ENCODE measurements at places on chromosomes 16 and 17. TPM values are rescaled to one million over a fixed set of nuclear protein-coding genes. Genes with fewer than 3 reads are reported as not detected.
A peak's percentile ranks its signal among the peaks of the same experiment; 100 is the strongest.

Gene ACE
- 12.0 TPM for polyA plus RNA-seq

DNA sequence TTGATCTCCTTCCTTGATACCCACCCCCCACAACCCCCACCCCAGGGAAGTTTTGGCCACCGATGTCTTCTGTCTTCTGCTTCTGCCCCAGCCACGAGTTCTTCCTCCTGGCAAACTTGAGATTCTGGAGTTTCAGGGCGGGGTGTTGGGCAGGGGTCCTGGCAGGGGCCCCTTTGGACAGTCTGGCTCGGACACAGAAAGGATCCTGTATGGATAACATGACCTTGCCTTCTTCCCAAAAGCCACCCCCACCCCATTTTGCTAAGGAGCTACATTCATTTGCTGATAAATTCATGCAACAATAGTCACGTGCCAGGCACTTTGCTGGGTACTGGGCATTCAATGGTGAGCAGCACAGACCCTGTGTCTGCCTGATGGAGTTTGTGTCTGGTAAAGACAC is 5.9 kb upstream of the COL1A1 start:
- no peak for DNase-seq

- no peak for DNase-seq
Observed at GRCh38 chr16:86075839-86076440, 177.0 kb downstream of the IRF8 start.

DNA sequence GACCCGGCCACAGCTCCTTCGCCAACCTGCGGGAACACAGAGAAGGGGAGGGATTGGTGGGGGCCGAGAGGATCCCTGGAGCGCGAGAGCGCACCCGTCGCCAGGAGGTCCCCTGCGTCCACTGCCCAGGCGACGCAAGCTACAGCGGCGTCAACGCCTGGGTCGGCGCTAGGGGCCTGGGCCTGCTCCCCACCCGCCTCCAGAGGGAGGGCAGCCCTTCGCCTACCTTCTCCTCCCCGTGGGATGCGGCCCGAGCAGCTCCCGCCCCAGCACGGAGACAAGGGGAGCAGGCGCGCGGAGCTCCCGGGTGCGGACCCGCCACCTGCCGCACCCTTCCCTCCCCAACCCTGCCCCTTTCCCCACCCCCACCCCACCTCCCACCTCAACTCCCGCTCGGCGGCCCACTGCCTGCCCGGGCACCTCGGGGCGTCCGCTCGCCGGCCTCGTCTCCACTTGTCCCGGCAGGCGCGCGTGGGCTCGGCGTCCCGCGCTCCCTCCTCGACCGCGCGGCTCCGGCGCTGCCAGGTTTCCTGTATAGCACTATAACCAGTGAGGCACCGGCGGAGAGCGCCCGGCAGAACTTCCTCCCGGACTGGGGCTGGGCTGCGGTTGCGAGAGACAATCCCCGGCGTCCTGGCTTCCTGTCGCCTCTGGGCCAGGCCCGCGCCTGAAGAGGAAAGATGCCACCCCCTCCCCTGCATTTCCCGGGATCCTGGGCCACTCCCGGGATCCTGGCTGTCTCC is 119.1 kb upstream of the SMURF2 start:
- no peak for DNase-seq

GRCh38 chr16:57357330-57358085 is 1.1 kb upstream of the CCL22 start:
- DNase-seq = no peak

- DNase-seq = no peak
Observed at GRCh38 chr17:73291260-73291801, 20.5 kb downstream of the CDC42EP4 start.

DNA sequence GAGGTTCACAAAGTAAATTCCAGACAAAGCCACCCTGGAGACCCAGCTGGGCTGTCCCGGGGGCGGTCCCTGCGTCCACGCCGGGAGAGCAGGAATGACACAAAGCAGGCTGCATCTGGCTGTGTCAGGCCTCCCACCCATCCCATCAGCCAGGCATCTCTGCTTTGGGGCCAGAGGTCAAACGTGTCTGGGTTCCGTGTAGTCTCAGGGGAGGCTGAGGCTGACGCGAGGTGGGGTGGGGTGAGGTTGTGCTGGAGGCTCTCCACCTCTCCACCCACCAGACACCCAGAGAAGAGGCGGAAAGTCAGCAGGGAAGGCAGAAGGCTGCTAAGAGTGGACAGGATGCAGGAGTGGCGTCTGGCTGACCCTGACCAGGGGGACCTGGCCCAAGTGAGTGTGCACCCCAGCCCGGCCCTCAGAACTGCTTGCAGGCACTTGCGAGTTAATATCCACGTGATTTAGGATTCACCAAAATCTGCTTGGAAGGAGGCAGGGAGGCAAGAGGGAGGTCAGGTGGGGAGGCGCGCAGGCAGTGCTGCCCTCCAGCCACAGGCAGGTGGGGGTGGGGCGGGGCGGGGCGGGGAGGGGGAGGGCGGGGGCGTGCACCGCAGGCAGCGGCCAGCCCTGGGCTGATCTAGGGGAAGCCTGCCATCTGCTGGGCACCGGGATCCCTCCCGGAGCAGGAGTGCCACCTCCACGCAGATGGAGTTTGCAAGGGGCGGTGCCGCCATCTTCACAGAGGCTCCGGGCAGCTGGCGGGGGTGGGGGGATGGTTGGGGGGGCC is 44.3 kb downstream of the TBC1D16 start:
- no peak for DNase-seq

DNA sequence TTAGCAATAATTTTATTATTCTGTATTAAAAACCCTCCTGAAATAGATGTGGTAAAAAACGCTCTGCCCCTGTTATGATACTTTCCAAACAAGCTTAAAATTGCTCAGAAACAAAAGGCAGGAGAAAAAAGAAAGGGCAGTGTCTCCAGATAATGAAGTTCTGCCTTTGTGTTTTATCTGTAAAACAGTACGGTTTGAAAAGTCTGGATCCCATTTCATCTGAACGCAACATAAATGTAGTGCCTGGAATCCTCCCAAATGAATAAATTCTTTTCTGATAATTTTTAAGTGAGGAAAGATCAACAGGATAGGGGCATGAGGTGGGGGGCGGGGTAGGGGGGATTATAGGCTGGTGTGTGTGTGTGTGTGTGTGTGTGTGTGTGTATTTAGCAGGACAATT is 87.5 kb upstream of the SOX9 start:
- DNase-seq = no peak

Gene DNAH9
- polyA plus RNA-seq = 4.7 TPM

Gene CDH5
- 49.6 TPM for polyA plus RNA-seq

DNA sequence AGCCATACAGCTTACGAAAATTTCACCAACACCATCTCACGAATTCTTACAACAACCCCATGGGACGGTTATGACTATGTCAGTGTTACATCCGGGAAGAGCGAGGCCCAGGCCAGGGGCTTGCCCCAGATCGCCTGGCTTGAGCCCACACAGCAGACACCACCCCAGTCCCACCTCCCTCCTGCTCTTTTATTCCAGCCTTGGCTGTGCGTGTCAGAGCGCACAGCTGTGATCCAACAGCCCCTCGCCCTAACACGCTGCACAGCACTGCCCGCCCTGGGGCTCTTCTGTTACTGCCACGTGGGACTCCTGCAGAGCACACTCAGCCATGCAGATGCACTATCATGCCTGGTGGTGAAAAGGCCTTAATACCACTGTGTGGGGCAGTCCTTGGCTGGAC is 127.9 kb downstream of the ENGASE start:
- no peak for DNase-seq

GRCh38 chr17:49035470-49036269 is 38.5 kb downstream of the IGF2BP1 start:
- DNase-seq = no peak

DNA sequence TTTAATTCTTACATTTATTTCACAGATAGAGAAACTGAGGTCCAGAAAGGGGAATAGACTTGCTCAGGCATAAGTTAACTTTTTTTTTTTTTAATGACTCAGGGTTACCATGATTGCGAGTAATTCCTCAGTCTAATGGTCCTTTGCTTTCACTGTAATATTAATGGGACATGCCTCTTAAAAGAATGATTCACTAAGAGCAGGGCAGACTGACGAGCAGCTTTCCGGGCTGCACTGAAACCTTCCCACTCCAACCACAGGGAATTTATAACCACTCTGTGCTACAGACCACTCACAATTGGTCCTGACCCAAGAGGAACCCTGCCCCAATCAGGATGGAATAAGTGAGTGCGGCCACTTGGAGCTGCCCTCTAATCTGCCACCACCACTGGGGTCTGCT is 5.7 kb downstream of the HOXB2 start:
- DNase-seq = no peak

- no peak for DNase-seq
Observed at GRCh38 chr16:4904108-4904941, 32.6 kb downstream of the PPL start.

DNA sequence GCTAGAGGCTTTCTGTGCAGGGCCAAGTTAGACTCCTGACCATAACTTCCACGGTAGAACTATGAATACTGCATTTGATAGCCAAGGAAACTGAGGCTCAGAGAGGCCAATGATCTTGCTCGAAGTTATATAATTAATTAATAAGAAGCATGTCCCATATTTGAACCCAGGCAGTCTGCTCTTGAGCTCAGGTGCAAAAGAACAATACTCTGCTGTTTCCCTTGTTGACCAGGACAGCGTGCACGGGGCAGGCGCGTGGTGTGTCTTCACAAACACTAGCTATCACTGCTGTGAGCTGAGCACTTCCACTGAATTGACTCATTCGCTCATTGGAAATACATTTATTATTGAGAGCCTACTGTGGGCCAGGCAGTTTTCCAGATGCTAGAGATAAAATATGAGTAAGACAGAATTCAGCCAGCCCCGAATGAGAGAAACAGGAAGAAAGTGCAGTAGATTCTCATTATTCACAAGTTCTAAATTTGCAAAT is 1.6 kb downstream of the CHD9 start:
- DNase-seq = no peak

DNA sequence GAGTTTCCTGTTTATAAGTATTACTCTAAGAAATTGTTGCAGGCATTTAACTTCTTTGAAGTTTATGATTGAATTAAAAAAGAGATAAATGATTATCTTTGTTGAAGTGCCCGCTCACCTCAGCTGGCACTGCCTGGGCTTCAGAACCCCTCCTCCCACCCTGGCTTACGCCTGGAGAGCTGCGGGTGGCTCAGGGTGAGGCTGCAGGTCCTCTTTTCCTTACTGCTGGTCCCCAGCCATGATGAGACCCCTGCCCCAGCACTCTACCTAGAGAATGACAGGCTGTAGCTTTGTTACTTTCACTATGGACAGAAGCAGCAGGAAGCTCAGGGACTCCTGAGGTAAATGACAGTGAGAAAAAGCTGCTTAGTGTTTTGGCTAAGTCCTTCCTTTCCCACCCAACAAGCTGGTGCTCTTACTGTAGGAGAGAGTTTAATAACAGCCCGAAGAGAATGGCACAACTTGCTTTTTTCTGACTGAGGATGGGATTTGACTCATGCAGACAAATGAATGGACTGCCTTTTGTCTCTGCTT is 62.1 kb downstream of the EPN2 start:
- no peak for DNase-seq

Gene PYDC1
- not detected for polyA plus RNA-seq

Gene TBC1D3
- polyA plus RNA-seq = not detected

GRCh38 chr17:13996748-13997147 is 72.6 kb upstream of the COX10 start:
- no peak for DNase-seq

Gene P3H4
- 45.3 TPM for polyA plus RNA-seq

DNA sequence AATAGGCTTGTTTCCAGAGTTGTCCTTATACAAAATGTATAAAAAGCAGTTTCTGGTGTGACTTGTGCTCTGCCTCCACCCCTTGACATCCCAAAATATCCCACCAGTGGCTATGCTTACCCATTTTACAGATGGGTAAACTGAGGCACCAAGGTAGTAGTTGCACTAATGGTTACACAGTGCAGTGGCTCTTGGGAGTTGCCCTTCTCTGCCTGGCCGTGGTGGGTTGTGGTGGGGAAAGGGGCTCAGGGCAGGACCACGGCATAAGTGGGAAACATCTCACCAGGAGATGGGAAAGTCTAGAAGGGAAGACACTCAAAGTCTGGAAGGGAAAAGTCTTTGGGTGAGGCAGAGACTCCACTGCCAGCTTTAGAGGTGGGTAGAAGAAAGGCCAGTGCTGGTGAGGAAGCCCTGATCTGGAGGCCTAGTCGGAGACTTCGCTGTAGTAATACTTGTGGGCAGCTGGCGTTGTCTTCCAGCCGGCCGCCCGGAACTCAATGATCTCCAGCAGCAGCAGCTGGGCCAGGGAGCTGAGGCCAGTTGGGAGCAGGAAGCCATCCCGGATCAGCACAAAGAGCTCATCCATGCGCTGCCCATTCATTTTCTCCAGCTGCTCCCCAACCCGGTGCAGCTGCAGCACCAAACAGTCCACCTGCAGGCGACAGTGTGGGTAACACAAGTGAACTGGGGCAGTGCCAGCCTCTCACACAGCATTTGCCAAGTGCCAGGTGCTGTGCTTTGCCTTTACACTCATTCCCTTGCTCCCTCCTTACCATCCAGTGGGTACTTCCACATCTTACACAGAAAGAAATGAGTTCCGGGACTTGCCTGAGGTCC is 4.5 kb downstream of the MIF4GD start:
- DNase-seq = no peak

DNA sequence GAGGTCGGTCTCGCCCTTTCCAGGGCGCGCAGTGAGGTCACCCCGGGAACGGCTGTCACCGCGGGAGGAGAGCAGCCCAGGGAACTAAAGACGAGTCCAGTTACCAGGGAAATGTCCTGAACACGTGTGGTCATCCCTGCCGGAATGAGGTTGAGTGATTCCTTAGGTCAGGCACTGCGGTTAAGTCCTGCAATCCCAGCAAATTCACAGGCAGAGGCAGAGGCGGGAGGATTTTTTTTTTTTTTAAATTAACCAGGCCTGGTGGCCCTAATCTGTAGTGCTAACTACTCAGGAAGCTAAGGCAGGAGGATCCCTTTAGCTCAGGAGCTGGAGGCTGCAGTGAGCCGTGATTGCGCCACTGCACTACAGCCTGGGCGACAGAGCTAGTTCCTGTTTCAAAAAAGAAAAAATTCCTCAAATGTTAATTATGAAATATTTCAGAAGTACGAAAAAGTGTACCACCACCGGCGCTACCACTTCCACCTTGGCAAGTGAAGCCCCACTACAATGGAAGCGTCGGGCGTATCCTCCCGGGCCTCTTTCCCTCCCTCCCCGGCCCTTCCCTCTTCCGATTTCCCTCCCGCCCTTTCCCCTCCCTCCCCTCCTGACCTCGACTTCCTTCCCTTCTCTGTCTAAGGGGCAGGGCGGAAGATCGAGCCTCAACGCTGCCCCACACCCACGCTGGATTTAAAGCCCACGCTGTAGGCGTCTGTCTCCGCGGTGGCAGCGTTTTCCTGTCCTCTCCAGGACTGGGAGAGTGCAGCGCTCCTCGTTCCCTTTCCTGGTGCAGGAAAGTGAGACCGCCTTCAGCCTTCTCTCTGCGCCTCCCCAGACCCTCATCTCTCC is 27.3 kb downstream of the SLFN11 start:
- peak; percentile 16 for DNase-seq

Gene NLGN2
- 28.9 TPM for polyA plus RNA-seq

Gene C16orf95
- polyA plus RNA-seq = 4.2 TPM

Gene ZNF821
- polyA plus RNA-seq = 25.7 TPM

- DNase-seq = no peak
Observed at GRCh38 chr16:12011565-12011964, 35.0 kb downstream of the SNX29 start.

GRCh38 chr17:64661726-64661975 is 456 bp downstream of the SMURF2 start:
- DNase-seq = no peak

- DNase-seq = no peak
Observed at GRCh38 chr17:77419547-77420094, 278.9 kb downstream of the SEC14L1 start.

All from left renal pelvis (tissue), 4 donors.